ENCODE measurements at places on chromosomes 1 and 21.
A peak's percentile ranks its signal among the peaks of the same experiment; 100 is the strongest.

DNA sequence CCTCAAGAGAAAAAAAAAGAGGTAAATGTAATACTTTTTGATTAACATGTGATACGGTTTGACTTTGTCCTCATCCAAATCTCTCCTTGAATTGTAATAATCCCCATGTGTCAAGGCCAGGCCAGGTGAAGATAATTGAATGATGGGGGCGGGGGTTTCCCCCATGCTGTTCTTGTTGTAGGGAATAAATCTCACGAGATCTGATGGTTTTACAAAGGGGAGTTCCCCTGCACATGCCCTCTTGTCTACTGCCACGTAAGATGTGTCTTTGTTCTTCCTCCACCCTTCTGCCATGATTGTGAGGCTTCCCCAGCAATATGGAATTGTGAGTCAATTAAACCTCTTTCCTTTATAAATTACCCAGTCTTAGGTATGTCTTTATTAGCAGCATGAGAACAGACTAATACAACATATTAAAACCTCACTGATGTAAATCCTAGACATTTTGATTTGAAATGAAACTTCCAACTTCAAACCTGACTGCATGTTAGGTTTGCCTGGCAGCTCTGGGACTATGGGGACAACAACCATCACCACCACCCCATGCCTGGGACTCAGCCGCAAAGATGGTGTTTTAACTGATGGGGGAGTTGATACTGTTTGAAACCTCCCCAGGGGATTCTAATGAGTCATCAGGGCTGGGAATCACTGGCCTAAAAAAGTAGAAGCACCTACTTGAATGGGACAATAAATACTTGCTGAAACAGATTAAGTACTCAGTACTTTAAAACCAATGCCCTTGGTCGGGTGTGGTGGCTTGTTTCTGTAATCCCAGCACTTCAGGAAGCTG lies 32.8 kb upstream of the BACH1 start:
- no peak for DNase-seq

- no peak for DNase-seq
Measured at GRCh38 chr1:6396998-6397397, 3.4 kb upstream of the ACOT7 start.

- peak; percentile 22 for DNase-seq
Measured at GRCh38 chr1:232553050-232553754, 76.7 kb downstream of the SIPA1L2 start.

- DNase-seq: peak; percentile 21
Measured at GRCh38 chr21:31514598-31514997, 144.9 kb upstream of the SOD1 start.

GRCh38 chr1:8589571-8589970 lies 227.9 kb downstream of the RERE start:
- DNase-seq: no peak

DNA sequence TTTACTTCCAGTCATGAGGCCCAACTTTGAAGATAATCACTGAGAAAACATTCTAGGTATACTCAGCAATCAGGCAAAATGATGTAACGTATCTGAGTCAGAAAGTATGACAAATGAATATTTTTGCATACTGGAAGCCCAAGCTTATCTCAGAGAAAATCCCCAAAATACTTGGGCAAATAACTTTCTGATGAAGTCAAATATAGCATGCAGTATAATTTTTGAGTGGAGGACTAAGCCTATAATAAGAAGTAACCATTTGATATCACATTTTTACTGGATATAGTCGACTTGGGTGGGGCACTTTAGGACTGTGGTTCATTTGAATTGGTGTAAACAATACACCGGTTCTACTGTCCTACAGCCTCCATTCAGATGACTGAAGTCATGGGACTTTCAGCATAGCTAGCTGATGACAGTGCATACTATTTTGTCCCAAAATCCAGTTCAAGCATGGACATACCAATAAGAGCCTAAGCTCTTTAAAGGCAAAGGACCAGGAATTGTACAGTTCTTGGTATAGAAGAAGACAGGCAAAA lies 2.3 kb upstream of the GADD45A start:
- no peak for DNase-seq

- DNase-seq: peak; percentile 81
Measured at GRCh38 chr1:36650200-36651065, 167.7 kb upstream of the CSF3R start.

DNA sequence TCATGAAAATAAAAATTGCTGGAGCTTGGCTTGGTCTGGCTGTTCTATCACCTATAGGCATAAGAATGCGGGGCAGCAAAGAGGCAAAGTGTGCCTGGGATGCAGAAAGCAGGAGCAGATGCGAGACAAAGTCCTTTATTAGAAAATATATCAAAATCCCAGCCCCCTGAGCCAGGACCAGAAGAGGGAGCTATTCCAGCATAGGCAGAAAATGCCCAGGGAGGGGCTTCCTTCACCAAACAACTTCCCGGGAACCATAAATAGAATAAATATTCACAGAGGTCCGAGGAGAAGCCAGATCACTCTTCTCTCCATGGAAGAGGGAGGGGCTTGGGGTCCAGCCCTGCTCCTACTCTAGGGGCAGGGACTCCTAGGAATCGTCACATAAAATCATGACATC lies 5.0 kb downstream of the PPOX start:
- DNase-seq: no peak

GRCh38 chr1:32920833-32921232 lies 19.6 kb upstream of the TMEM54 start:
- DNase-seq: no peak

DNA sequence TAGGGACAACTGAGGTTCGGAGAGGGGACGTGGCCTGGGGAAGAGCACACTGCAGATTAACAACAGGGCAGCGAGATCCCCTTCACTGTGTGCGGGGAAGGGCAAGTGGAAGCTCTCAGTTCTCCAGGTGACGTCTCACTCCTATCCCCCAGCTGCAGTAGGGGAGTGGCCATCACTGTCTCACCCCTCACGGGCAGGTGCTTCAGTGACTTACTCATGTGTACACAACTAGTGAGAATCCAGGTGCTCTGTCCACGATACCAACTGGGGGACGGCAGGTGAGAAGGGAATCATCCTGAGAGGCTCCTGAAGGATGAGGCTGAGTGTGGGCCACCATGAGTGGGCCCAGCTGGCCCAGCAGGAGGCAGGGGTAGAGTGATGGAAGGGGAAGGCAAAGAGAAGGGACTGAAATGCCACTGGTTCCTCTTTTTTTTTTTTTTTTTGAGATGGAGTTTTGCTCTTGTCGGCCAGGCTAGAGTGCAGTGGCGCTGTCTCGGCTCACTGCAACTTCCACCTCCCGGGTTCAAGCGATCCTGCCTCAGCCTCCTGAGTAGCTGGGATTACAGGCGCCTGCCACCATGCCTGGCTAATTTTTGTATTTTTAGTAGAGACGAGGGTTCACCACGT lies 25.9 kb downstream of the RHBG start:
- no peak for DNase-seq

DNA sequence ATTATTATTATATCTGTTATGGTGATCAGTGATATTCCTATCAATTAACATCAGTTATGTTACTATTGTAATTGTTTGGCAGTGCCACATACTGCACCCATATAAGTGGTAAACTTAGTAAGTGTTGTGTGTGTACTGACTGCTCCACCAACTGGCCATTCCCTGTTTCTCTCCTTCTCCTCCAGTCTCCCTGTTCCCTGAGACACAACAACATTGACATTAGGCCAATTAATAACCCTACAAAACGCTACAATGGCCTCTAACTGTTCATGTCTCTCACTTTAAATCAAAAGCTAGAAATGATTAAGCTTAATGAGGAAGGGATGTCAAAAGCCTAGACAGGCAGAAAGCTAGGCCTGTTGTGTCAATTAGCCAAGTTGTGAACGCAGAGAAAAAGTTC lies 6.6 kb upstream of the THRAP3 start:
- DNase-seq: no peak

DNA sequence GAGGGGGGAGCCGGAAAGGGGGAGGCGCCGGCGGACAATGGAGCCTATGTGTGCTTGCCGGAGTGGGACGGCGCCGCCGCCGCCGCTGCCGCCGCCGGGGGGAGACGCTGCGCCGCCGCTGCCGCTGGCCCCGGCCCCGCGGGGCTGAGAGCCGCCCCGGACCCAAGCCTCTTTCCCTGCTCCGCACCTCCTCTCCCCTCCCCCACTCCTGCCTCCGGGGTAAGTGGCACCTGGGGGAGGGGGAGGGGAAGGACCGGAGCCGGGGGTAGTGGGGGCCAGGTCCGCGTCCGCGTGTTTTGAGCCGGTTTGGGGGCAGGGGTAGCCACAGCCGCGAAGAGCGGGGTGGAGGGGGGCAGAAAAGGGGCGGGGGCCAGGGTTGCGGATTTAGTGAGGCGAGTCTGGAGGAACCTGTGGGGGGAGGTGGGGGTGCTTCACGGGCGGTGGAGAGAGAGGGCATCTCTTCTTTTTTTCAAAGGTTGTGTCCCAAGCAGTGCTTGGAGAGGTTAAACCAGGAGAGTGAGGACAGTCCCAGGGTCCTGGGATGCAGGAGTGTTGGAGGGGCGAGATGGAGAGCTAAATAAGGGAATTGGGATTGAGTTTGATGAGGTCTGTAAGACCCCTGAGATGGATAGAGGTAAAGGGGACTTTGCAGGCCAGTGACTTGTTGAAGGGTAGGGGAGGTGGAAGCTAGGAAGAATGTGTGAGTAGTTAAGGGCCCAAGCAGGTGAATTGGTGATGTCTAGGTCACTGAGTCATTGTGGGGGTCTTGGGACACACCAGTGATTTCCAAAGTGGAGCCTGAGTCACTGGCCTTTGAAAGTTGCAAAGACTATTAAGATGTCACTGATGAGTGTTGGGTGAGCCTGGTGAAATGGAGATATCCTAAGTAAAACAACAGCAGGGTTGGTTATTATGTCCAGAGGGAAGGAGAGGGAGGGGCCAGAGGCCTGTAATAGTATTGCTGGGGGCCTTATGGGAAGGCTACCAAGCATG lies 59.1 kb downstream of the BCL9 start:
- DNase-seq: no peak

- no peak for DNase-seq
Measured at GRCh38 chr1:145994391-145995120, 1.8 kb downstream of the TXNIP start.

DNA sequence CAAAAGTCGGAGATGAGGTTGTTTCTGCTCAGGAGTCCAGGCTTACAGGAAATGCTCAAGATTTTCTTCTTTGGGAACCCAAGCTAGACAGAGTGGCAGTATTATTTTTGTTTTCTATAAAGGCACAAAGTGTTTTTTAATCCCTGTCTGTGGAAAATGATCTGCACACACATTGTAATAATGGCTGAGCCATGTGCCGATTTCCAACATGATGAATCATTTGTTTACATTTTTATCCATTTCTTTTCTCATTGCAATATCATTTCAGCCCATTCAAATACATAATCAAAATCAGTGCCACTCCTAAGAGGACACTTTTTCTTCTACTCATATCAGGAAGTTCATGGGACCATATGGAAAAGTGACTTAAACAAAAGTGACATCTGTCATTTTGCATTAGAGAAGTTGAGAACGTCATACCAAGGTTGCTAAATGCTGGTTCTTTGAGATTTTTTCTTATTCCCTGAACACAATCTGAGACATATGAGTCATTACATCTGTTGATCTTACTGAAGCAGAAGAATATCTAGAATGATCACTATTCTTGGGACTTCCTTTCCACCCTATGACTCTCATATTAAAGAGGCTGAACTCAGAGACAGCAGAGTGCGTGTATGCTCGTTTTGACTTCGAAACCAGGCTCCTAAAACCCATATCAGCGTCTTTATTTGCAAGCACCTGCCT lies 44.9 kb downstream of the ACTA1 start:
- no peak for DNase-seq

DNA sequence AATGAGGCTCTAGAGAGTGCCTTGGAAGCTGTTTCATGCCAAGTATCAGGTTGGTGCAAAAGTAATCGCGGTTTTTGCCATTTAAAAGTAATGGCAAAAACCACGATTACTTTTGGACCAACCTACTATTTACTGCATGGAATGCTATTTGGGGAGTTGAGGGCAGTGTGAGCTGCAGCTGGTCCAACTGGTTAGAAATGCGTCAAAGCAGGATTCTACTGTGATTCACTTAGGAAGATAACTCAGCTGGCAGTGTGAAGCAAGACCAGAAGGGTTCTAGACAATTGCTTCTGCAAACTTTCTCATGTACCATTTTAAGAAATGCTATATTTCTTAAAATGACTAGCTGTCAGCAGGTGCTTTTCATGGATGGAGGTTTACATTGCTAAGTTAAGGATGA lies 21.2 kb upstream of the PLA2G2C start:
- no peak for DNase-seq
